ENCODE measurements at places on chromosomes 3 and 15. TPM values are rescaled to one million over a fixed set of nuclear protein-coding genes. Genes with fewer than 3 reads are reported as not detected.

FRG2C gene
- total RNA-seq: not detected

GRCh38 chr3:42067326-42067725, 23.8 kb upstream of the TRAK1 start:
- H3K27ac ChIP-seq: no peak overlapping the region
- H3K4me1 ChIP-seq: peaks cover 31% of the 10 kb centered on the region

GPR160 gene
- total RNA-seq: 13.0 TPM

GPR171 gene
- not detected for total RNA-seq

GRCh38 chr3:39315420-39315819, 14.1 kb upstream of the CCR8 start:
- DNase-seq: no peak
- peaks cover 7% of the 10 kb centered on the region for H3K27me3 ChIP-seq
- H3K4me3 ChIP-seq: no peak overlapping the region
- H3K27ac ChIP-seq: no peak overlapping the region
- no peaks in the 10 kb centered on the region for H3K4me1 ChIP-seq
- no peaks in the 10 kb centered on the region for H3K36me3 ChIP-seq

DNA sequence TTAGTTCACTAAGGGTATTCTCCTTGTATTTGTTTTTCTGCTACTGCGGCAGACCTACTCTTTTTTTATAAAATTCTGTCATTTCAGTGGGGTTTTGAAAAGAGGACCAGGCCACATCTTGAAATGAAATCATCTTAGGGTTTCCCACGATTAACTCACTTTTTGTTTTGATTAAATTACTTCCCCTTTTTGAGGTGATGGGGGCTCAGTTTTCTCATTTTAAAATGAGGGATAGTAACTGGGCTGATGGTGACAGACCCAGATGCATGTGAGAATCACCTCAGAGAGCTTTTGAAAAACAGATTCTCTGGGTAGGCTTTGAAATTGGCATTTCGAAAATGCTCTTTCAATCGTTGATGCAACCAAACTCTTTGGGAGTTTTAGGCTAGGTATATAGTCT, 24.2 kb downstream of the UBE2Q2 start:
- no peaks in the 10 kb centered on the region for H3K27me3 ChIP-seq
- H3K4me3 ChIP-seq: no peak overlapping the region
- H3K4me1 ChIP-seq: no peaks in the 10 kb centered on the region
- 0 out of 2 replicates have a peak, but pooled peaks cover 5% of the 10 kb centered on the region for H3K36me3 ChIP-seq
- no peak overlapping the region for H3K27ac ChIP-seq

- H3K27me3 ChIP-seq: no peaks in the 10 kb centered on the region
- DNase-seq: no peak
- no peak overlapping the region for H3K4me3 ChIP-seq
- H3K36me3 ChIP-seq: no peaks in the 10 kb centered on the region
- no peak overlapping the region for H3K27ac ChIP-seq
Measured at GRCh38 chr3:16252243-16252978, 12.3 kb downstream of the DPH3 start.

LRRC2 gene
- total RNA-seq: 0.26 TPM

ANKRD34C gene
- not detected for total RNA-seq

GUCA1C gene
- total RNA-seq: not detected

- H3K4me3 ChIP-seq: no peak overlapping the region
- no peaks in the 10 kb centered on the region for H3K4me1 ChIP-seq
- no peaks in the 10 kb centered on the region for H3K36me3 ChIP-seq
- DNase-seq: no peak
- no peaks in the 10 kb centered on the region for H3K27me3 ChIP-seq
Measured at GRCh38 chr15:39684233-39684632, 98.4 kb downstream of the FSIP1 start.

DNA sequence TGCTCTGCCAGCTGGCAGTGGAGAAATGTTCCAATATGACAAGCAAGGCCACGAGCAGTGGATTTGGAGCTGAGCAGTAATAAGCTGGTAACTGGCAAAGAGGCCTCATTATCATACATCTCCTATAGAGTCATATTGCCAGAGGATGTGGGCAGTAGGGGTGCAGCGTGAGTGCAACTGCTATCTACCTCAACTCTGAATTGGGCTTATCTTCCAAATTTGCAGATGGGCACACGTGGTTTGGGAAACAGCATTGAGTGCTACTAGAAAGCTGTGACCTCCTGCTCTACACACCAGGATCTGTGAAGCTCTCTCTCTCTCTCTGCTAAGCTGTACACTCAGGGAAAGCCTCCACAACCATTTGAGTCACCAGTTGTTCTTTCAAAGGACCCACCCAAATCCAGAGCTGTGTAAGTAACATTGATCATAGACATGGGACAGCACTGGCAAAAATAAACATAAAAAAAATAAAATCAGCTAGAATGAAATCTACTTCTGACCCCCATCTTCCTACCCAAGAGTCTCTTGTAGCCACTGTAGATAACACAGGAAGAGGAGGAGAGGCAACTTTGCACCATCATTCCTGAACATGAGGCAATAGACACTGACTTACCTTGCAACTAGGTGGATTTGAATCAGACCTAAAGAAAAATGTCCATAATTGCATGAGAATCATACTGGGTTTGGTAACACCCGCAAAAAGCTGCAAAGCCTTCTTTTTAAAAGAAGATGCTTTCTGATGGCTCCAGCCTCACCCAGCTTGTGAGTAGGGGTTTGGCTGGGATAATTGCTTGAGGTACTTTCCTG, 82.9 kb upstream of the THBS1 start:
- no peak for DNase-seq
- no peaks in the 10 kb centered on the region for H3K27me3 ChIP-seq
- no peak overlapping the region for H3K27ac ChIP-seq
- no peak overlapping the region for H3K4me3 ChIP-seq
- H3K36me3 ChIP-seq: no peaks in the 10 kb centered on the region
- peaks cover 5% of the 10 kb centered on the region for H3K4me1 ChIP-seq

GRCh38 chr15:27842526-27842925, 256.6 kb downstream of the OCA2 start:
- no peak for DNase-seq
- H3K36me3 ChIP-seq: no peaks in the 10 kb centered on the region
- H3K27me3 ChIP-seq: no peaks in the 10 kb centered on the region
- H3K4me1 ChIP-seq: peaks cover 3% of the 10 kb centered on the region
- H3K27ac ChIP-seq: no peak overlapping the region

DNA sequence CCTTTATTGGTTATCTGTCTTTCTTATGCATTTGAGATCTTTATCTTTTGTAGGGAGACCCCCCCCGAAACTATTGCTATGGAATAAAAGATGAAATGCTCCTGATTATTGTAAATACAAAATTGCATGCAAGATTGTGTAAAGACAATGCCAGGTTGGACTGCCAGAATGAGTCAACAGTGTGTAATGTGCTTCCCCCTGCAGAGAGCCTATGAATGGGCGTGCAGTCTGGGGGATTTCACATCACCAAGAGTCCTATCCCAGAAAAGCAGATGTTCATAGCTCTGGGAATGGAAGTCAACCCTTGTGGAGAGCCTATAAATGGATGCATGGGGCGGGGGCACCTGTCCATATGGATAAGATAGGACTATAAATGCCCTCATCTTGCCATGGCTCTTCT, 584.3 kb downstream of the NSUN3 start:
- peaks cover 11% of the 10 kb centered on the region for H3K4me1 ChIP-seq
- H3K27ac ChIP-seq: 0 out of 2 replicates have a peak overlapping the region, but pooled peaks have one; percentile 7
- no peak overlapping the region for H3K4me3 ChIP-seq
- no peaks in the 10 kb centered on the region for H3K27me3 ChIP-seq
- DNase-seq: peak; percentile 47
- no peaks in the 10 kb centered on the region for H3K36me3 ChIP-seq

GRCh38 chr15:58064980-58065444, 499 bp downstream of the ALDH1A2 start:
- H3K27me3 ChIP-seq: peaks cover 21% of the 10 kb centered on the region
- no peaks in the 10 kb centered on the region for H3K4me1 ChIP-seq
- H3K36me3 ChIP-seq: no peaks in the 10 kb centered on the region

ITPKA gene
- total RNA-seq: 16.8 TPM

CTXN2 gene
- not detected for total RNA-seq

ZSCAN29 gene
- total RNA-seq: 16.8 TPM

IMPG2 gene
- 0.17 TPM for total RNA-seq

GRCh38 chr3:29525254-29525881, 244.5 kb downstream of the RBMS3 start:
- H3K27ac ChIP-seq: no peak overlapping the region
- no peaks in the 10 kb centered on the region for H3K36me3 ChIP-seq
- peaks cover 12% of the 10 kb centered on the region for H3K4me1 ChIP-seq
- no peak overlapping the region for H3K4me3 ChIP-seq
- no peaks in the 10 kb centered on the region for H3K27me3 ChIP-seq

GRCh38 chr15:64430000-64430735, 30.2 kb upstream of the ZNF609 start:
- H3K27ac ChIP-seq: no peak overlapping the region
- H3K36me3 ChIP-seq: no peaks in the 10 kb centered on the region
- no peaks in the 10 kb centered on the region for H3K27me3 ChIP-seq
- H3K4me1 ChIP-seq: no peaks in the 10 kb centered on the region

- no peaks in the 10 kb centered on the region for H3K36me3 ChIP-seq
- peaks cover 9% of the 10 kb centered on the region for H3K4me1 ChIP-seq
Measured at GRCh38 chr3:129605203-129605921, 1.1 kb downstream of the PLXND1 start.

TUSC7 gene
- total RNA-seq: not detected

- no peaks in the 10 kb centered on the region for H3K4me1 ChIP-seq
- H3K4me3 ChIP-seq: no peak overlapping the region
- no peak for DNase-seq
- H3K27me3 ChIP-seq: peaks cover 6% of the 10 kb centered on the region
Measured at GRCh38 chr3:159513444-159513843, 475.2 kb upstream of the IL12A start.

GP5 gene
- total RNA-seq: not detected

DNA sequence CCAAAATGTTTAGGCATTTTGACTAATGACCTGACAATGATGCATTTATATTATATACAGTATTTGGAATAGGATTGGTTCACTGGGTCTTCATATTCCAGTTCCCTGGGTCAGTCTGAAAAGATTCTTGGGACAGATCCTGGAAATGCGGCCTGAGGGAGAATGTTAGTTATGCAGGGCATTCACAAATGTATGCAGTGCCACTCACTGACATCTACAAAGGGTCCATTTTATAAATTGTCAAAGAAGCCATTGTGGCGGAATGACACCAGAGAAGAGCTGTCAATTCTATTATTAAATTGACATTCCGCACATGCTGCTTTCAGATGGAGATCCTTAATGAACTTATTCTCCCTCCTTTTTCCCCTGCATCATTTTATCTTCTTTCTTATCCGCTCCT, 176.6 kb downstream of the VGLL3 start:
- no peak overlapping the region for H3K4me3 ChIP-seq
- H3K4me1 ChIP-seq: peaks cover 5% of the 10 kb centered on the region
- no peak for DNase-seq
- H3K36me3 ChIP-seq: no peaks in the 10 kb centered on the region

HESX1 gene
- total RNA-seq: not detected

HIGD2B gene
- not detected for total RNA-seq

CSTA gene
- total RNA-seq: not detected

PLCB2 gene
- total RNA-seq: 1.3 TPM

- H3K27ac ChIP-seq: peak overlapping the region; percentile 90
- H3K36me3 ChIP-seq: no peaks in the 10 kb centered on the region
- DNase-seq: no peak
- H3K4me1 ChIP-seq: peaks cover 26% of the 10 kb centered on the region
- no peak overlapping the region for H3K4me3 ChIP-seq
Measured at GRCh38 chr15:99017322-99017701, 9.7 kb upstream of the PGPEP1L start.

DNA sequence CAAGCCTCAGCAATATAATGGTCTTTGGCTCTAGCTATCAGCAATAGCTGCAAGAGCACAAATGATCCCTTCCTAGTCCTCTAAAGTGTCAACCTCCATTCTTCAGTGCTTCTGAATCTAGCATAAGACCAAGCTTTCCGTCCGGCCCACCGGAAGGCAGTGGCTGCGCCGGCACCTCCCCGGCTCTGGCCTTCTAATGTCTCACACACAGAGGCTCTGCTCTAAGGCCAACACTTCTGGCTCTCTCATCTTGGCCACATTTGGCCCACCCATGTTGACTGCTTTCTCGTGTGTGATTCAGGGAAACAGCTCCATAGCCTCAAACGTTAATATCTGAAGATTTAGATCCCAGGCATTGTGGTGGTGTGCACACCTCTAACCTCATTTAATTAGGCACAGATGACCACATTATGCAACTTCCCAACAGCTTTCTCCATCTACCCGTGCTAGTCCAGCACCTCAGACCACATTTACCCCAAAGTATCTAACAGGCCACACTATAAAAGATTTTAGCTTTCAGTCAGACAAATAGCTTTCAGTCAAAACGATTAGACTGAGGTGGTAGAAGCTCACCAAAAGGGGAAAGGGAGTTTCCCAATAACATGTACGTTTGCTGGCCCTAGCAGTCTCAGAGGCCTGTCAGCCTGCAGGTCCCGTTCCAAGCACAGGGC, 19.3 kb downstream of the SLC51A start:
- H3K27me3 ChIP-seq: no peaks in the 10 kb centered on the region
- no peak overlapping the region for H3K4me3 ChIP-seq
- no peak overlapping the region for H3K27ac ChIP-seq
- H3K36me3 ChIP-seq: peaks cover 22% of the 10 kb centered on the region
- no peak for DNase-seq

- H3K27ac ChIP-seq: no peak overlapping the region
- peak; percentile 0 for DNase-seq
- no peaks in the 10 kb centered on the region for H3K4me1 ChIP-seq
Measured at GRCh38 chr15:21261396-21261964, 178.8 kb downstream of the POTEB3 start.

DNA sequence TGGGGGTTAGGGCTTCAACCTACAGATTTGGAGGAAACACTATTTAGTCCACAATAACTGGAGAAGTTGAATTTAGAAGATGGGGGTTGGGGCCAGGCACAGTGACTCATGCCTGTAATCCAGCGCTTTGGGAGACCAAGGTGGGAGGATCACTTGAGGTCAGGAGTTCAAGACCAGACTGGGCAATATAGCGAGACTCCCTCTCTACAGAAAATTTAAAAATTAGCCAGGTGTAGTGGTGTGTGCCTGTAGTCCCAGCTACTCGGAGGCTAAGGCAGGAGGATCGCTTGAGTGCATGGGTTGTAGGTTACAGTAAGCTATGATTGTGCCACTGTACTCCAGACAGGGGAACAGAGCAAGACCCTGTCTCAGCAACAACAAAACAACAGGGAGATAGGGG, 5.0 kb upstream of the DYNLT2B start:
- DNase-seq: no peak
- no peaks in the 10 kb centered on the region for H3K27me3 ChIP-seq
- no peaks in the 10 kb centered on the region for H3K4me1 ChIP-seq
- H3K4me3 ChIP-seq: no peak overlapping the region

DNA sequence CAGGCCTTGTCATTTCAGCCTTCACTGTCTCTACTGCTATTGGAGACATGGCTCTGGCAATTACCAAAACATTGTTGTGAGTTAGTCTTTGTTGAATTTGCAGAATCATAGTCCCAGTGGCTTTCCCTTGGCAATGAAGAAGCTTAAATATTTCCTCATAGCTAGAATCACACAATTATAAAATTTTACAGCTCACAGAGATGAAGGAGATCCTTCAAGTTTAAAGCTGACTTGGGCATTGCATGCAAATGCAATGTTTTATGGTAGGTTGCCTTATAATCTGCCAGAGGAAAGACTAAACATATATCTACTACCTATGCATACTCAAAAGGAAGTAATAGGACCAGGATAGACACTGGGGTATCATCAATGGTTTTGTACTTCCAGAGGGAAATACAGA, 90.9 kb downstream of the LSAMP start:
- H3K4me1 ChIP-seq: no peaks in the 10 kb centered on the region
- H3K27me3 ChIP-seq: no peaks in the 10 kb centered on the region
